ENCODE measurements at places on chromosomes 4 and X.

GRCh38 chr4:180789929-180790328 is 1453.3 kb upstream of the TENM3 start:
- DNase-seq: no peak

- peak; percentile 92 for DNase-seq
These were observed 11.4 kb downstream of the UBE2D3 start for GRCh38 chr4:102815981-102816380.

- no peak for DNase-seq
These were observed 12.0 kb downstream of the CYP4V2 start for GRCh38 chr4:186203406-186203805.

- no peak for DNase-seq
These were observed 88.0 kb downstream of the IRF2 start for GRCh38 chr4:184386271-184386781.

GRCh38 chrX:63561425-63561824 is 210.3 kb upstream of the SPIN4 start:
- DNase-seq: no peak

DNA sequence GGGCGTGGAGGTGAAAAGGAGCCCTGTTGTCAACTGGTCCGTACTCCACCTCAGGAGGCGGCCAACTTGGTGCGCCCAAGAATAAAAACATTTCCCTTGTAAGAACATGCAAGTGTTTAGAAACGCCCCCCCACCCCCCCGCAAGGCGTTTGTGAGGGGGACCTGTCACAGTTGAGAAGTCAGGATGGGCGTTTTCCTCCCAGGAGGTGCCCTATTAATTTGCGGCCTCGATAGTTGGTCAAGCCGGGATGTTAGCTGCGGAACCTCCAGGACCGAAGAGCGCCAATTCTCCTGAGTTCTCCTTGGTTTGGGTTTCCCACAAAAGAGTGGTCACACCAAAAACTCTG is 651 bp upstream of the SAP30 start:
- DNase-seq: no peak

DNA sequence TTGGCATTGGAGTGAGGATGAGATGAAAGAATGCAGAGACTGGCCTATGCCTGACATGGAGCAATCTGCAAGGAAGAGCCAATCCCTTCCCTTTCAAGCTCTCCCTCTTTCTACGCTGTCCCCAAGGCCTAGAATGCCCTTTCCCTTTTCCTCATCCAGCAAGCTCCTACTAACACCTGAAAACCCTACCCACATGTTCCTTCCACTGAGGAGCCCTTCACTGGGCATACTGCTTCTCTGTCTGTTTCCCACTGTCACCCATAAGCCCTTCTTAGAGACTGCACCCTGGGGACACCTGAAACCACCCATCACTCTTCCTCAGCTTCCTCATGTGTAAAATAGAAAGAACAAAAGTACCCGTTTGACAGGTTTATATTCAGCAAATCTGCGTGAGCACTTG is 249.6 kb upstream of the PSAPL1 start:
- DNase-seq: no peak

DNA sequence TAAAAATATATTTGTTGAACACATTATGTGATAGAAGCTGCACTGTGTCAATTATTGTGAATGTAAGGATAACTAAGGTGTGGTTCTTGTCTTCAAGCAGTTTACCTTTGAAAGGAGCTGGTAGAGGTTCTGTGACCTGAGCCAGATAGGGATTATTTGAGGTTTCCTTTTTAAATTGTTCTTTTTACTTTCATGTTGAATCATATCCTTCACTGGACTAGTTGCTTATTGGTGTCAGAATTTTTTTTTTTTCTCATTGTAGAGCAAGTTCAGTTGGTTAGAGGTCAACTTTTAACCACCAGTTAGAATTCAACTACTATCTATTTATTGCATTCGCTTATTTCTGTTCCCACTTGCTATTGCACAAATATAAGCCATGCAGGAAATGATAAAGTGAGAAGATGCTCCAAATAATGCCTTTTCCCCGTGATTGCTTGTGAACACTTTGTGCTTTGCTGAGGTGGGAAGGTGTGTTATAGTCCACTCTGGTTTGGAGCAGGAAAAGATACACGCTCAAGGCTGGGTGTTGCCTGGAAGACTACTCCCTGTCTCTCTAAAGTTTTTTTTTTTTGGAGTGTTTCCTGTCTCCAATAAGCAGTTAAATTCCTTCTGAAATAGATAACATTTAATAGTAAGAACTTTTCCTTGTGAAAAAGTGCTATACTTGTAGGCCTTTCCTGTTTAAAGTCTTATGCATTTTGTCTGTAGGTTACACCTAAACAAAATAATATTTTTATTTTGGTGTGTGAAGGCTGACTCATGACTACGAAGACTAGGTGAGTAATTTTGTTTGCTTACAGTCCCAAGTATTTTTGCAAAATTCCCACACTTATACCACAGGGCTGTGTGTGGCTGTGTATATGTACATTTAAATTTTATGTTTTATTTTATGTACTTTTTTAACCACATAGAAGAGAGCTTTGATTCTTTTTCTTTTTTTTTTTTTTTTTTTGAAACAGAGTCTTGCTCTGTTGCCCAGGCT is 83.8 kb upstream of the LCORL start:
- no peak for DNase-seq

GRCh38 chrX:154540897-154541535 is 5.6 kb downstream of the G6PD start:
- DNase-seq: no peak

DNA sequence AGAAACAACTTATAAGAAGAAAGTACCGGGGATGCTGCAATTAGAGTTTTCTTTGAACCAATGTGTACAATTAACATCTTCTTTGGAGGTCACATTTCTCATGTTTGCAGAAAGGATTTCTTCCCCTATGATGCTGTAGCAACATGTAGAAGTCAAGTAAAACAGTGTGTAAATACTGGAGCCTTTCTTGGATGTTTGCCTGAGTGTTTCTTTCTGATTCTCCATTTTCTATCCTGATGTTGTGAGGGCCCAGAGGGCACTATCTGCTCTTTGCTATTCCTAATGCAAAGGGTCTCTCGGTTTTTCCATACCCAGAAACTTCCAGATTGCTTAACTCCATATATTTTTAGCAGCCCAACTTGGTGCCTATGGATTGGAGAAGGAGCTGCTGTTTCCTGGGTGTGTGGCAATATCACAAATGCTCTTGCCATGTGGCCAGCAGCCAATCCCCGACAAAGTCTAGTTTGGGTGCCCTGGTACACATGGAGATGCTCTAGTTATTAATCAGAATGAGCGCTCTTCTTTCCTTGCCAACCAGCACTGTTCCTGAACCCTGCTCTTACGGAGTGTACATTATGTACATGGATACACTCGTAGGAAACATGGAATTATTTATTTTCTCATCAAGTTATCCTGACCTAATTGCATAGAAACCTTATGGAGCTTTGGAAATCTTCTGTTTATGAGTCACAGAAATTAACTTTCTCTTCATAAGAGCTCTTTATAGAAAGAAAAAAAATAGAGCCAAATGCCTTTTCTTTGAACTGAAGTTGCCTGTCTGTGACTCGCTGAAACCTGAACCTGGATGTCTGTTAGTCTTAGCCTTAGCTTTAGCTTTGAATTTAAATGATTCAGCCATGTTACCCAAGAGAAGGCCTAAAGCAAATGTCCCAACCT is 67.0 kb upstream of the GPC4 start:
- DNase-seq: no peak

Measured in HCEC 1CT (cell line).